ENCODE measurements at places on chromosomes 3 and 15.

DNA sequence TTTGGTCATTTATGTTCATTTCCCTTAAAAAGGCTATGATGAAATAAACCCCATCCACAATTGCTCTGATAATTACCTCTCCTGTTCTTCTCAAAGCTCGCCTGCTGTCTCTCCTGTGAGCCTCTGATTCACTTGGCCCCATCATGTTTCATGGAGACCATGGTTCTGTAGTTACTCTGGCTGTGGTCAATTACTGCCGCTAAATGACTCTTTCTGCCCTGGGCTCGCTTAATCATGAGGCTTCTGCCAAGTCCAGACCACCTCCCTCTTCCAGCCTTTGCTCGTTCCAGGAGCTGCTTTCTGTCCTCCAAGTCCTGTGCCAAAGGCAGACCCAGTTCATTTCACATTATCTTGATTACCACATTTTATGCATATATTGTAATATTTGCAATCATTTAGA is 91.9 kb downstream of the THSD4 start:
- no peak for DNase-seq

- DNase-seq, result no peak
These were observed 40.5 kb upstream of the XIRP1 start for GRCh38 chr3:39232859-39233258.

- no peak for DNase-seq
These were observed 32.3 kb upstream of the SLC6A1 start for GRCh38 chr3:10960255-10960654.

- no peak for DNase-seq
These were observed 204.0 kb downstream of the PLCL2 start for GRCh38 chr3:17088602-17089313.
